ENCODE measurements at places on chromosomes 7 and 10. TPM values are rescaled to one million over a fixed set of nuclear protein-coding genes. Genes with fewer than 3 reads are reported as not detected.

The ARHGEF5 gene
- total RNA-seq, result 0.63 TPM

The SH2B2 gene
- total RNA-seq, result 0.95 TPM

The MOGAT3 gene
- total RNA-seq, result not detected

The ACSL5 gene
- 3.3 TPM for total RNA-seq

The CCL26 gene
- total RNA-seq, result 1.4 TPM

The SLC18A3 gene
- not detected for total RNA-seq

The ZNF488 gene
- not detected for total RNA-seq

The LIPK gene
- total RNA-seq, result not detected

The NODAL gene
- not detected for total RNA-seq

The RAMP3 gene
- total RNA-seq, result 0.17 TPM

The MCU gene
- 41.0 TPM for total RNA-seq

The SLC26A4 gene
- 0.47 TPM for total RNA-seq

The STK31 gene
- under 0.01 TPM for total RNA-seq

Measured in bronchial smooth muscle cell (primary cell).